ENCODE measurements at places on chromosomes 5 and 9. TPM values are rescaled to one million over a fixed set of nuclear protein-coding genes. Genes with fewer than 3 reads are reported as not detected.

ACTBL2 gene
- 0.01 TPM for polyA plus RNA-seq

MCC gene
- 5.2 TPM for polyA plus RNA-seq

NUP155 gene
- polyA plus RNA-seq: 16.3 TPM

FCN2 gene
- 0.04 TPM for polyA plus RNA-seq

TEK gene
- 14.6 TPM for polyA plus RNA-seq

CERCAM gene
- polyA plus RNA-seq: 19.9 TPM

PKN3 gene
- 5.5 TPM for polyA plus RNA-seq

CARTPT gene
- 8.5 TPM for polyA plus RNA-seq

ZNF782 gene
- polyA plus RNA-seq: 7.2 TPM

RNF183 gene
- 0.91 TPM for polyA plus RNA-seq

NR4A3 gene
- polyA plus RNA-seq: 1.4 TPM

PAEP gene
- 0.09 TPM for polyA plus RNA-seq

FGF1 gene
- 9.7 TPM for polyA plus RNA-seq

RNF208 gene
- 11.0 TPM for polyA plus RNA-seq

TRPM3 gene
- polyA plus RNA-seq: 0.57 TPM

SHISAL2B gene
- 0.06 TPM for polyA plus RNA-seq

GFPT2 gene
- 5.8 TPM for polyA plus RNA-seq

DCANP1 gene
- 0.45 TPM for polyA plus RNA-seq

CCL27 gene
- 0.18 TPM for polyA plus RNA-seq

LCN9 gene
- polyA plus RNA-seq: not detected

SPINK6 gene
- not detected for polyA plus RNA-seq

TDRD7 gene
- 23.0 TPM for polyA plus RNA-seq

F2R gene
- polyA plus RNA-seq: 52.5 TPM

CAMSAP1 gene
- polyA plus RNA-seq: 9.8 TPM

FRMD3 gene
- polyA plus RNA-seq: 4.4 TPM

C9orf50 gene
- 0.33 TPM for polyA plus RNA-seq

SPATA6L gene
- 7.2 TPM for polyA plus RNA-seq

CYSRT1 gene
- polyA plus RNA-seq: 71.7 TPM

MORN5 gene
- 2.2 TPM for polyA plus RNA-seq

PCDHGA1 gene
- polyA plus RNA-seq: 0.30 TPM

KLHL9 gene
- 32.8 TPM for polyA plus RNA-seq

CDKN2A gene
- polyA plus RNA-seq: 0.15 TPM

FTMT gene
- 0.07 TPM for polyA plus RNA-seq

CBY3 gene
- 1.2 TPM for polyA plus RNA-seq

CNTLN gene
- 4.5 TPM for polyA plus RNA-seq

PCDH12 gene
- 6.2 TPM for polyA plus RNA-seq

FOXD1 gene
- 0.04 TPM for polyA plus RNA-seq

MCCC2 gene
- polyA plus RNA-seq: 43.0 TPM

GRIN3A gene
- polyA plus RNA-seq: 0.30 TPM

ZNF300 gene
- 13.7 TPM for polyA plus RNA-seq

DBH gene
- 0.66 TPM for polyA plus RNA-seq

STING1 gene
- polyA plus RNA-seq: 19.6 TPM

PRDM9 gene
- not detected for polyA plus RNA-seq

IL5 gene
- polyA plus RNA-seq: 0.07 TPM

LRRC19 gene
- polyA plus RNA-seq: 83.7 TPM

PCDHB13 gene
- polyA plus RNA-seq: 1.4 TPM

FOXI1 gene
- polyA plus RNA-seq: 0.03 TPM

CDH6 gene
- 13.1 TPM for polyA plus RNA-seq

CDKN2B gene
- polyA plus RNA-seq: 21.7 TPM

P4HA2 gene
- 34.8 TPM for polyA plus RNA-seq

TICAM2 gene
- polyA plus RNA-seq: 2.9 TPM

ZER1 gene
- polyA plus RNA-seq: 36.7 TPM

SOHLH1 gene
- polyA plus RNA-seq: not detected

BTNL9 gene
- polyA plus RNA-seq: 11.6 TPM

Data from large intestine (tissue), 12 donors.